ENCODE measurements at places on chromosomes 7 and 10.

GRCh38 chr10:89621438-89621837 is 23.6 kb downstream of the PANK1 start:
- no peak for DNase-seq

GRCh38 chr10:132521041-132521465 is 16.5 kb upstream of the INPP5A start:
- DNase-seq: no peak

DNA sequence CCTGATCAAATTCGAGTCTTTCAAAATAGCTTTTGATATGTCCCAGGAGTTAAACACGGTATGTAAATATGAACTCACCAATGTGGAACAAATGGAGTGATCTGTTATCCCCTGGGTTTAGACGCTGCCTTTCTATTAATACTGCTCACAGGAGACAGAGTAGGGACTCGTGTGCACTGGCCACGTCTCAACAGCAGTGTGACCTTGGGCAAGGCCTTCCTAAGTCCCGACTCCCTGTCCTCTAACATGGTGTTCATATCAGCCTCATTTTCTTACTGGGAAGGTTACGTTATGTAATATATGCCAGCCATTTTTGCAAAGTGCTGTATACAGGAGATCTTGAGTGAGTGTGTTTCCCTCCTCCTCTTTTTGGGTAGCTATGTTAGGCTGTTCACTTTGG is 1.8 kb downstream of the WDR37 start:
- no peak for DNase-seq

GRCh38 chr7:39650676-39651075 is 27.3 kb downstream of the RALA start:
- DNase-seq: no peak

DNA sequence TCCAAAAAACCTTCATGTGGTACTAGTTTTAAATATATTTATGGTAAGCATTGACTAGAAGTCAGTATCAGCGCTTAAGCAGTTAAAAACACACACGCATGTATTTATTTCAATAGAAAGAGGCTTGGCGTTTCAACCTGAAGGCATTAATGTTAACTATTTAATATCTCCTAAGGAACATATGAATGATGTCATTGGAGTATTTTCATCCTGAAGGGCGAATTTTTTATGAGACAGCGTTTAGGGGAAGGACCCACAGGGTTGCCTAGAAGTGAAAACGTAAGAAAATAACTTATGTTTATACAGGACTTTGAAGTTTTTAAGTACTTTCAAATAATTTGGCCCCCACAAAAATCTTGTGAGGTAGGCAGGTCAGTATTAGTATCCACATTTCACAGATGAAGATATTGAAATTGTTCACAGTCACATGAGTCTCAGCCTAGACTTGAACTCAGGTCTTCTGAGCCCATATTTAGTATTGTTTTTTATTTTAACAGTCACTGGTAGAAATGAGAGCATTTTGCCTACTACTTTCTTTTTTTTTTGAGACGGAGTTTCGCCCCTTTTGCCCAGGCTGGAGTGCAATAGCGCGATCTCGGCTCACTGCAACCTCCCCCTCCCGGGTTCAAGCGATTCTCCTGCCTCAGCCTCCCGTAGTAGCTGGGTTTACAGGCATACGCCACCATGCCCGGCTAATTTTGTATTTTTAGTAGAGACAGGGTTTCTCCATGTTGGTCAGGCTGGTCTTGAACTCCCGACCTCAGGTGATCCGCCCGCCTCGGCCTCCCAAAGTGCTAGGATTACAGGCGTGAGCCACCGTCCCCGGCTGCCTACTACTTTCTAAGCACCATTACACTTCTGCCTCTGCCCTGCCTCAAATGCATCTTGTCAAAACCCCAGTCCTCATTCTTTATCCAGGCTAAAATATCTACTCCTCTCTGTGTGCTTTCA is 1.8 kb downstream of the SLK start:
- no peak for DNase-seq

- DNase-seq: no peak
Measured at GRCh38 chr10:124529661-124530214, 68.1 kb downstream of the LHPP start.
